Stimulated activated CD4-positive, alpha-beta T cell treated with anti-CD3 and anti-CD28 coated beads, Interleukin-4, amount 100 ng/mL, for 48 hours (primary cell): ENCODE measurements at places on chromosomes 2 and 18.

DNA sequence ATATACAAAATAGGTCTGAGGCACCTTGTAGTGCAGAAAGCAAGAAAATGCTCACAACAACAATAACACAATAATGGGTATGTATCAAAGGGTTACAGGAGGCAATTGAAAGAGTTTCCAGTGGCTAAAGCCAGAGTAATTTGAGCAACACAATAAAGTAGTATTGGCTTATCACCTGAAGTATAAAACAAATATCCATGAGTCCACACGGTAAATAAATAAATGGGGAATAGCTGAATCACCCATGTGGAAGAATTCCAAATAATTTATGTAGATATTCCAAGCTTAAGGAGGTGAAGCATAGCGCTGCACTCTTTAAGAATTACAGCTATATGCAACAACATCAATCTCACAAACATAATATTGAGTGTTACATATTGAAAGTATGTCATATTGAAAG lies 110.8 kb downstream of the AFF3 start:
- no peak for DNase-seq

- no peak for DNase-seq
Observed at GRCh38 chr2:66789741-66790140, 354.8 kb downstream of the MEIS1 start.

DNA sequence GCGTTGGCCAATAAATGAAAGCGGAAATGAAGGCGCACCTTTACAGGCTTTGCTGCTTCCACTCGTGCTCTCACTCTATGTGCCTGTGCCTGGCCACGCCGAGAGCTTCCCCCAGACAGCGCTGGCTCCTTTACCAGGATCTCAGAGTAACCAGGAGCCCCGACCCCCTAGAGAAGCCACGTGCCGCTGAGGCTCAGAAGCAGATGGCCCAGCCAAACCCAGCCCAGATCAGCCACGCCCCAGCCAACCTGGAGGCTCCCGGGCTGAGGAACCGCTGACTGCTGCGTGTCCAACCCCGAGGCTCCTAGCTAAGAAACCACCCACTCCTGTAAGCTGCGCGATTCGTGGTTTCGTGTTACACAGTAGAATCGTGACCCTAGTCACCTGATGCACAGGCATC lies 199.3 kb downstream of the NCK2 start:
- no peak for DNase-seq

DNA sequence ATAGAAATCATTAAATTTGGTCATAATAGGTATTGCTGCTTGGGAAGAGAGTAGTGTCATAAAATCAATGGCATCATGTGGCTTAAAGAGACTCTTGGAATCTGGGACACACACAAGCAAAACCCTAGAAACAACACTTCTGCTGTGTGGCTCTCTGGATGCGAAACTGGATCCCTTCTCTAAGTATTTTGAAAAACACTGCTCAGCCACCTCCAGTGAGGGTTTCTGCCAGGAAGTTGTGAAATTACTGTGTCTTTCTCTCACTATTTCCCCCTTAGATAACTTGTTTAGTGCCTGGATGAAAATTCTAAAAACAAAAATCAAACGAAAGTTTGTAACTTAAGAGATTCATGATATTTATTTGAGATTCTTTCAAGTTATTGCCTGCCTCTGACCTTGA lies 163.8 kb downstream of the RHBDD1 start:
- no peak for DNase-seq

GRCh38 chr2:33321236-33321771 lies 155.1 kb upstream of the RASGRP3 start:
- peak; percentile 14 for DNase-seq

- no peak for DNase-seq
Observed at GRCh38 chr2:241108271-241109209, 6.5 kb upstream of the MTERF4 start.

DNA sequence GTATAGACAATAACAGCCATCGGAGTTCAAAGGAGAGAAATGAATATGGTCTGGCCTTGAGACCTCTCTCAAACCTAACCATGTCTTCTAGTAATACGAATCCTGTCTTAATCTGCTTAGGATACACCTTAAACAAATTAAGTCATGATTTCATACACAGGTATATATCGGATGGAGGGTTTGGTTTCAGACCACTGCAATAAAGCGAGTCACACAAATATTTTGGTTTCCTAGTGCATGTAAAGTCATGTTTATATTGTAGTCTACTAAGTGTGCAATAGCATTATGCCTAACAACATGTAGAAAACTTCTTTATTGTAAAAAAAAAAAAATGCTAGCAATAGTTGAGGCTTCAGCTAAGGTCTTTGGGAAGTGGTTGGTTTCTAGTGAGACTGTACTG lies 73.8 kb downstream of the EML6 start:
- no peak for DNase-seq
